Activated T-cell treated with anti-CD3 and anti-CD28 coated beads, Interleukin-2, amount 50 U/mL, for 72 hours (primary cell): ENCODE measurements at places on chromosomes 2 and 18.

DNA sequence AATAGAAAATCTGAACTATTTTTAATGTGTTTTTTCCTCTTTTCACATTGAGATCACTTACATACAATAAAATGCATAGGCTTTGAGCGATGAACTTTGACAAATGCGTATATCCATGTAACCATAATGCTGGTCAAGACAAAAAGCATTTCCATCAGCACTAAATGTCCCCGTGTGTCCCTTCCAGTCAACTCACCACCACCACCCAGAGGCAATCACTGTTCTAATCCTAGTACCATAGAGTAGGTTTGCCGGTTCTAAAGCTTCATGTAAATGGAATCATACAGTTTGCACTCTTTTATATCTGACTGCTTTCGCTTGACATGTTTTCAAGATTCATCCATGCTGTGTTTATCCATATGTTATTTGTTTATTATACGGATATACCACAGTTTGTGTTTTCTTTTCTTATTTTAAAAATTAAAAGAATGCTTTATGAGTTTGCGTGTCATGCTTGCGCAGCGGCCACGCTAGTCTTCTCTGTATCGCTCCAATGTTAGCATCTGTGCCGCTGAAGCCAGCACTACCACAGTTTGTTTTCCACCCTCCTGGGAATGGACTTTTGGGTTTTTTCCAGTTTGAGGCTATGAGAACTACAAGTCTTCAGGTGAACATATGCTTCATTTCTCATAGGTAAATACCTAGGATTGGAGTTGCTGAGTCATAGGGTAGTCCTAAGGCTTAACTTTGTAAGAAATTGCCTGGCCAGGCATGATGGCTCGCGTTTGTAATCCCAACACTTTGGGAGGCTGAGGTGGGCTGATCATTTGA is 197.5 kb upstream of the CHAC2 start:
- H3K4me1 ChIP-seq: no peaks in the 10 kb centered on the region
- H3K4me3 ChIP-seq: no peak overlapping the region

- H3K4me1 ChIP-seq: peaks cover 56% of the 10 kb centered on the region
- H3K36me3 ChIP-seq: peaks cover 6% of the 10 kb centered on the region
- H3K27ac ChIP-seq: peak overlapping the region; percentile 99
- DNase-seq: peak; percentile 65
- H3K4me3 ChIP-seq: peak overlapping the region; percentile 86
These were observed 918 bp upstream of the NABP1 start for GRCh38 chr2:191676790-191677645.

GRCh38 chr2:50449306-50449705 is 582.6 kb downstream of the NRXN1 start:
- no peak overlapping the region for H3K4me3 ChIP-seq
- no peak overlapping the region for H3K27ac ChIP-seq
- H3K36me3 ChIP-seq: no peaks in the 10 kb centered on the region
- no peaks in the 10 kb centered on the region for H3K4me1 ChIP-seq

GRCh38 chr2:69997015-69997830 is 35.8 kb upstream of the ASPRV1 start:
- no peaks in the 10 kb centered on the region for H3K36me3 ChIP-seq
- no peaks in the 10 kb centered on the region for H3K27me3 ChIP-seq
- H3K27ac ChIP-seq: peak overlapping the region; percentile 27
- peak; percentile 20 for DNase-seq

DNA sequence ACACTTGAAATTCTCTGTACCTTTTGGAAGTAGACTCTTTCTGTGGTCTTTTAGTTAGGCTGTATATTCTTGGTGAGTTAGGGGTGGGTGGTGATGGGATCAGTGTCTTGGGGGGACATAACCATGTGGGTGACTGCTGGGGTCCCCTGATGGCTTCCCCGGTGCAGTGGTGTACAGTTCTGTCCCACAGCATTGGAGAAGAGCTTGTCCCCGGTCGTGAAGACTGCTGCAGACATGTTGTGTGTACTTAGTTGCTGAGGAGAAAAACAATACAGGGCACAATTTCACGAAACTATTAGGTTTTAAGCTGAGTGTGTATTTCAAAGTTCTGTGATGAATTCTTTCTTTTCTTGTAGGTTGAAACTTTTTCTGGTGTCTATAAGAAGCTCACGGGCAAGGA is 5.4 kb downstream of the RPS7 start:
- peaks cover 52% of the 10 kb centered on the region for H3K36me3 ChIP-seq
- no peaks in the 10 kb centered on the region for H3K27me3 ChIP-seq
- no peak overlapping the region for H3K4me3 ChIP-seq
- peaks cover 52% of the 10 kb centered on the region for H3K4me1 ChIP-seq
- peak overlapping the region; percentile 62 for H3K27ac ChIP-seq

DNA sequence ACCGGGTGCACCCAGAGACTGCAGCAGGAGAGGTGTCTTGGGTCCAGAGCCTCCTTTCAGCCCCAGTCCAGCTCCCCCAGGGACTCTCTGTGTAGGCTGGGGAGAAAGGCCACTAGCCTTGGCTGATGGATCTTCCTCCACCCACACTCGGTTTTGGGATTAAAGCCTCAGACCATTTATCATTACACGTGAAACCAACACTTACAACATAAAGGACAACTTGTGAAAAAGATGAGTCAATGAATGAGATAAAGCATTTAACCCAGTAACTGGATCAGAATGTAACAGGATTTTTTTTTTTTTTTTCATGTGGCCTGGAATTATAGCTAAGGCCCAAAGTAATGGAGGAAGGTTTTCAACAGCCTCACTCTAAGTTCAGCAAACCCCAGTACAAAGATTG is 32.1 kb downstream of the NAT8 start:
- no peaks in the 10 kb centered on the region for H3K36me3 ChIP-seq
- H3K27ac ChIP-seq: no peak overlapping the region
- DNase-seq: no peak

GRCh38 chr2:168030862-168031624 is 216.4 kb downstream of the STK39 start:
- peaks cover 4% of the 10 kb centered on the region for H3K36me3 ChIP-seq
- H3K27me3 ChIP-seq: no peaks in the 10 kb centered on the region
- DNase-seq: peak; percentile 56

DNA sequence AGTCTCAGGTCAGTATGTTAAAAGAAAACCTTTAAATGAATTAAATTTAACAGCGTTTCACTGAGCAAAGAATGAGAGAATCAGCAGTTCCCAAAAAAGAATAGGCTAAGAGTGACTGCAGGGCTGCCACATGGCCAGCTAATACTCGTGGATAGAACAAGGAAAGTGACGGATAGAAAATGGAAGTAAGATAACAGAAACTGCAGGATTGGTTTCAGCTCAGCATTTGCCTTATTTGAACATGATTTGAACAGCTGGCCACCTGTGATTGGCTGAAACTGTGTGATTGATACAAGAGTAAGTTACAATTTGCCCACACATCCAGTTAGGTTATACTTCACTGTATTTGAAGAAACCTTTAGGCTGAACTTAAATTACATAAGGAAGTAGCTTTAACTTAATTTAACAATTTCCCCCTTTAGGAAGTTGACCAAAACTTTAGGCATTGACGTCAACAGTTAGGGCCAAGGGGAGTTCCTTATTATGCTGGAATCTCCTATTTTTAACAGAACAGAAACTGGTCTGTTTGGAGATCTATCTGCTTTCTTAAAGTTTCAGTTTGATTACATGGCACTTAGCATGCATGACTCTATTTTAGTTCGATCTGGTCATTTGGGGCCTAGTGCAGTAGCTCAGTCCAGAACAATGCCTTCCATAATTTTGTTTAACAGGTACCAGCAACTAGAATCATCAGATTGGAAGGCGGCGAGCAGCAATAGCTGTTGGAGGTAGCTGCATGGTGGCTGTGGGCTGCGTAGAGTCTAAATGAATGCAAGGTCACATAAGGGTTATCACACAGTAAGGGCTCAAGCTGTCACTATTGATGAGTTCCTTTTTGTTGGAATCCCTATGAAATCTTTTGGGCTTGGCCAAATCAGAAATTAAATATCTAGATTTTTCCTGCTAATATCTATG is 143.4 kb downstream of the TRIM43 start:
- H3K36me3 ChIP-seq: no peaks in the 10 kb centered on the region
- peaks cover 22% of the 10 kb centered on the region for H3K27me3 ChIP-seq
- no peak overlapping the region for H3K4me3 ChIP-seq
- no peaks in the 10 kb centered on the region for H3K4me1 ChIP-seq

DNA sequence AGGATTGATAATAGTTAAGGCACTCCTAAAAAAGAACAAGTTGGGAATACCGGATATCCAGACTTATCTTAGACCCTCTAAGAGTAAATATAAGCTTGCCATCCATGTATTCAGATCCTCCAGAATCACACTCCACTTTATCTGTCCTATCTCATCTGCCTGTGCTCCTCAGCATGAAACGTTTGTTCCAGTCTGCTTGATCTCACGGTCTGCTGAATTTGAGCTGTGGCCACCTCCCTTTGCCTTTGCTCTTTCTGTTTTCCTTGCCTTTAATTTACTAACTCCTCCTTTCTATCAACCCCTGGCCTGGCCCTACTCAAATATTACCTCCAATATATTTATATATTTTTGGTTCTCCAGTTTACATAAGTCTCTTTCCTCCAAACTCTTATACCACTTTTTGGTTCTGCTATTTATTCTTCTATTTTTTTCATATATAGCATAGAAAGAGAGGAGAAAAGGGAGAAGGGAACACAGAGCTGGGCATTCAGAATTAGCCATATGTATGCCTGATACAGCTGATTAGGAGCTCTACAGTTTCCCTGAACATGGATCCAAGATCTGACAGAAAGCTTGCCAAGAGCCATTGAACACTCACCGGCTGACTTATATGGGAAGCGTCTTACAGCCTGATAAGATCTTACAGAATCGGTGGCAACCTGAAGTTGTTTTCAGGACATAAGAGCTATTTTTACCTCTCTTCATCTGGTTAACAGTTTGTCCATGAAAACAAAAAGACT is 21.8 kb upstream of the DNAJC27 start:
- H3K4me1 ChIP-seq: no peaks in the 10 kb centered on the region
- no peaks in the 10 kb centered on the region for H3K36me3 ChIP-seq
- DNase-seq: no peak
- H3K27me3 ChIP-seq: peaks cover 19% of the 10 kb centered on the region

- DNase-seq: no peak
- no peaks in the 10 kb centered on the region for H3K4me1 ChIP-seq
- H3K4me3 ChIP-seq: no peak overlapping the region
These were observed 103.3 kb downstream of the RNF144A start for GRCh38 chr2:7020468-7020867.

- H3K36me3 ChIP-seq: no peaks in the 10 kb centered on the region
- H3K27me3 ChIP-seq: peaks cover 20% of the 10 kb centered on the region
These were observed 309.6 kb upstream of the SKOR2 start for GRCh38 chr18:47560723-47561715.

- no peaks in the 10 kb centered on the region for H3K36me3 ChIP-seq
- no peak for DNase-seq
- no peak overlapping the region for H3K27ac ChIP-seq
These were observed 63.8 kb upstream of the BZW1 start for GRCh38 chr2:200747668-200748618.

DNA sequence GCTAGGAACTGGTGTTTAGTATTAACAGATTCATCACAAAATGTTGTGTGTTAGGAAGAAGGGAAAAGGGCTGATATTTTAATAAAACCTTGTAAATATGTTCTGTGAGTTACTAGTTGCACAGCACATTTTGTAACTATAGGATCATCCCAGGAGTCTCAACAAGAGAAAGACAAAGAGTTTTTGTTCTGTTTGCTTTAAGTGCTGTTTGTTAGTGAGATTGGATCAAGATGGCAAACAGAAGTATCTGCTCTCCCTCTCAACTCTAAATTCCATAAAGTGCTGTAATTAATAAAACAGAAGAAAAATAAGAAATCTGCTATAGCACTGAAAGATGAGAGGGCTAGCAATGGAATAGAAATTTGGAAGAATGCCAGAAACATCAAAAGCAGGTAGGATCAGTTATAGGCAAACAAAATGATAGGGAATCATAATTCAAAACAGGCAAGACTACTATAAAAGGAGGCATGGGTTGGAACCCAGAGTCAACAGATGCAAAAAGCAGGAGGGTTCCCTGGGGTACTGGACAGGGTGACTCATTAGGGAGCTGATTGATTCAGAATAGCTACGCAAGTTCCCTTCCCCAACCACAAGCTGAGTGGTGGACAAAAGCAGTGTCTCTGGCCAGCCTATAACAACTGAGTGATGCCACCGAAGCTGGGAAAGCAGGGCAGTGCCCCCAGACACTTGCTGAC is 75.8 kb downstream of the DYNC1I2 start:
- H3K27me3 ChIP-seq: no peaks in the 10 kb centered on the region
- DNase-seq: no peak
- peaks cover 14% of the 10 kb centered on the region for H3K36me3 ChIP-seq

GRCh38 chr2:221555494-221555846 is 16.6 kb downstream of the EPHA4 start:
- peak overlapping the region; percentile 89 for H3K4me3 ChIP-seq
- no peaks in the 10 kb centered on the region for H3K27me3 ChIP-seq
- H3K36me3 ChIP-seq: no peaks in the 10 kb centered on the region
- peaks cover 8% of the 10 kb centered on the region for H3K4me1 ChIP-seq
- no peak for DNase-seq
- peak overlapping the region; percentile 93 for H3K27ac ChIP-seq

- DNase-seq: no peak
- H3K27ac ChIP-seq: no peak overlapping the region
- no peaks in the 10 kb centered on the region for H3K27me3 ChIP-seq
- H3K4me3 ChIP-seq: no peak overlapping the region
These were observed 195.0 kb upstream of the MMADHC start for GRCh38 chr2:149782572-149782971.

GRCh38 chr2:37642907-37643729 is 28.3 kb downstream of the CDC42EP3 start:
- peak overlapping the region; percentile 65 for H3K4me3 ChIP-seq
- DNase-seq: no peak
- peaks cover 79% of the 10 kb centered on the region for H3K4me1 ChIP-seq
- H3K27ac ChIP-seq: peak overlapping the region; percentile 86
- no peaks in the 10 kb centered on the region for H3K27me3 ChIP-seq

DNA sequence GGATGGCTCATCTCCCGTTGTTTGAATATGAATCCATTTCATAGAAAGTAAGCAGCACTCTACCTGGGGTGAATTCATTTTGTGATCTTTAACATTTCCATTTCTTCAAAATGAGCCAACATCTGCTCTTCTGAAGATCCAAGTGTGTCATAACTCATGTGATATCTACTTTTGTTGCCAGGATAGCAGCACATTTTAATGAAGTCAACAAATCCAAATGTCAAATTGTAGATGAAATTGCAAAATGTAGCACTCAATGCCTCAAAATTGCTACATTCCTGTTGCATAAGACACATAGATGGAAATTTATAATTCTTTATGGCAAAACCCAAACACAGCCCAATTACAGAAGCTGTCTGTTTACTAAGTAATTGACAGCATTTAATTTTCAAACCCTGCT is 360.7 kb downstream of the TMX3 start:
- no peaks in the 10 kb centered on the region for H3K27me3 ChIP-seq
- no peak overlapping the region for H3K27ac ChIP-seq
- DNase-seq: no peak
- no peaks in the 10 kb centered on the region for H3K4me1 ChIP-seq

DNA sequence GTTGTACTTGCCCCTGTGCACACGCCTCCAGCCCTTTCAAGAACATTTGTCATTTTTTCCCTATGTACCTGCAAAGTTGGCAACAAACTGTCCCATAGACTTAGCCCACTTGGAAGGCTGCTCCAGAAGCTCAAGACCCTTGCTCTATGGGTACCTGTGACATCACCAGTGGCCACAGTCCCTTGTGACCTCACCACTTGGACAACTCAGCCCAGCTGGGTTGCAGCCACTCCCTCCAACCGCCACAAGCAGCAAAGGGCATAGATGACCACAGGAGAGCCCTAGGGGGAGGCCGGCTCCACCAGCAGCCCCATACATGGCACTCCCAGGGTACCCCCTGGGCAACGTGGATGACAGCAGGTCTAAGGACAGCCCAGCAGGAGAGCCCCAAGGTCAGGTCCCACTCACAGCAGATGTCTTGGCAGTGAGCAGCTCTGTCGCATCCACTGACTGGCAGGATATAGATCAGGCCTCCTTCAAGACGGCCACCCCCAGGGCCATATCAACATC is at the start of gene TEX44:
Gene TEX44 (plus strand): TSS at position 229 of the 510 bp plus-strand sequence. CDS start 88 bp downstream, at position 317.
- H3K27ac ChIP-seq: no peak within 1 kb of the TSS
- H3K36me3 ChIP-seq: no peaks in the 10 kb centered on the region
- no peak for DNase-seq
- H3K4me1 ChIP-seq: no peaks in the 10 kb centered on the region
